Esophagus muscularis mucosa (tissue), 4 donors: ENCODE measurements at places on chromosomes 16 and 17. TPM values are rescaled to one million over a fixed set of nuclear protein-coding genes. Genes with fewer than 3 reads are reported as not detected.

The CD300LB gene
- total RNA-seq = 0.17 TPM

The SLC52A1 gene
- not detected for total RNA-seq

The NPW gene
- total RNA-seq = not detected

The ST6GALNAC2 gene
- total RNA-seq = 9.1 TPM

The PRSS27 gene
- 2.7 TPM for total RNA-seq

DNA sequence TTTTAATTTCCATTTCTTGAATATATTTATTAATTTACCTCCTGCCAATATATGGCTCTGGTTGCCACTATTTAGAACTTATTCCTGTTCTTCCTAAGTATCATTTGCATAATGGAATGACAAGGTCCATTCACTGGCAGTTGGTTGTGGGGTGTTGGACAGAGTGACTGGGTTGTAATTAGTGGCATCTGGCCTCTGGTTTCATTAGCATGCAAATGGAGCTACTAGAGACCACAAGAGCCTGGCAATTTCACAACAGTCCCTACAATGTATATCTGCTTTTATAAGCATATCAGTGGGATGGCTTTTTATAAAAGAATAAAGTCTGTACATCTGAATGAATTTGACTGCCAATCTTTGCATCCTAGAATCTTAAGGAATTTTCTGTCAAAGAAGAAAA is 1030.9 kb upstream of the CDH8 start:
- H3K27me3 ChIP-seq = no peaks in the 10 kb centered on the region
- DNase-seq = no peak
- no peaks in the 10 kb centered on the region for H3K36me3 ChIP-seq
- H3K4me1 ChIP-seq = no peaks in the 10 kb centered on the region

DNA sequence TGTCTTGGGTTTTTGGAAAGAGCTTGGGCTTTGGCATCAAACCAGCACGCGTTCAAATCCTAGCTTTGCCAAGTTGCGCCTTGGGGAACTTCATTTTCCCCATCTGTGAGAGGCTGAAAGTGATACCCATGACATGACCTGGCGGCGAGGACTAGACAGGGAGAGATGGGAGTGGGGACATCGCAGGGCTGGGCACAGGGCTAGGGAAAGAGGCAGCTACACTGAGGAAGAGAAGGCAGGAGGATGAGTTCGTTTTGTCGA is 202.9 kb downstream of the IRF8 start:
- no peaks in the 10 kb centered on the region for H3K4me1 ChIP-seq
- H3K4me3 ChIP-seq = no peak overlapping the region
- no peaks in the 10 kb centered on the region for H3K27me3 ChIP-seq

DNA sequence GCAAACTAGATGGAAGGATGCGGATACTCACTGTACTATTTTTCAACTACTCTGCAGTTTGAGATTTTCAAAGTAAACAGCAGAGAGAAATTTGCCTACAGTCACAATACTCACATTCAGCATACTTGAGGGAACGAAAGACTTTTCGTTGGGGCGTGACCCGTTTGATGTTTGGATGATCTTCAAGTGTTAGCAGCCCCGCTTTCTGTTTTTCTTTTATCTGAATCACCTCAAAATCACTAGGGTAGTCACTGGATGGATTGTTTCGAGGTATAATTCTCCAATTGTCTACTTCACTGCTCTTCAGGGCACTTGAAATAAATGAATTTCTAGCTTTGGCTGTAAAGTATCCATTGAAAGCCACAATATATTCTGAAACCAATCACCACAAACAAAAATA is 17.8 kb downstream of the MBTPS1 start:
- no peak overlapping the region for H3K27ac ChIP-seq
- DNase-seq = no peak
- H3K4me1 ChIP-seq = peaks cover 7% of the 10 kb centered on the region
- no peaks in the 10 kb centered on the region for H3K27me3 ChIP-seq

GRCh38 chr17:77476931-77477805 is 336.4 kb downstream of the SEC14L1 start:
- peaks cover 3% of the 10 kb centered on the region for H3K36me3 ChIP-seq
- no peaks in the 10 kb centered on the region for H3K27me3 ChIP-seq
- H3K27ac ChIP-seq = peak overlapping the region; percentile 90
- DNase-seq = no peak
- peaks cover 100% of the 10 kb centered on the region for H3K4me1 ChIP-seq

DNA sequence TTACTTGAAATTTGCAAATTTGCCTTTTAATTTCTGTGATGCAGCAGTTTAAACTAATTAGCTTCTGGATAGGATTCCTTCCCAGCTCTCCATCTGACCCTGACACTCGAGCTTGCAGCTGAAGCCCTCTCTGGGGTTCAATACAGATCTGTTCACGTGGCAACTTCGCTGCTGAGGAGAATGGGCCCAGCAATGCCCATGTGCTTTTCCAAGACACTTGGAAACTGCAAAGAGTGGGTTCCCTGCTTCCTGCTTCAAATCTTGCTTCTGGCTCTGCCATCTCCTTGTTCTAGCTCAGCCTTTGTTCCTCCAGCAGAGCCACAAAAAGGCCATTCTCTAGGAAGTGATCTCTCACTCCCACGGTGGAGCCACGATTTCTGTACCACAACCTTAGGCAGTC is 50.0 kb upstream of the IRX6 start:
- H3K4me3 ChIP-seq = no peak overlapping the region
- H3K36me3 ChIP-seq = no peaks in the 10 kb centered on the region
- DNase-seq = peak; percentile 42
- H3K27me3 ChIP-seq = no peaks in the 10 kb centered on the region

GRCh38 chr16:87245511-87245910 is 71.7 kb downstream of the C16orf95 start:
- H3K4me3 ChIP-seq = no peak overlapping the region
- peaks cover 6% of the 10 kb centered on the region for H3K27me3 ChIP-seq
- no peak overlapping the region for H3K27ac ChIP-seq
- H3K4me1 ChIP-seq = no peaks in the 10 kb centered on the region
- DNase-seq = no peak

- H3K27ac ChIP-seq = no peak overlapping the region
- no peak overlapping the region for H3K4me3 ChIP-seq
- no peaks in the 10 kb centered on the region for H3K36me3 ChIP-seq
- no peak for DNase-seq
- H3K4me1 ChIP-seq = no peaks in the 10 kb centered on the region
Measured at GRCh38 chr16:5175266-5175665, 77.7 kb upstream of the EEF2KMT start.

DNA sequence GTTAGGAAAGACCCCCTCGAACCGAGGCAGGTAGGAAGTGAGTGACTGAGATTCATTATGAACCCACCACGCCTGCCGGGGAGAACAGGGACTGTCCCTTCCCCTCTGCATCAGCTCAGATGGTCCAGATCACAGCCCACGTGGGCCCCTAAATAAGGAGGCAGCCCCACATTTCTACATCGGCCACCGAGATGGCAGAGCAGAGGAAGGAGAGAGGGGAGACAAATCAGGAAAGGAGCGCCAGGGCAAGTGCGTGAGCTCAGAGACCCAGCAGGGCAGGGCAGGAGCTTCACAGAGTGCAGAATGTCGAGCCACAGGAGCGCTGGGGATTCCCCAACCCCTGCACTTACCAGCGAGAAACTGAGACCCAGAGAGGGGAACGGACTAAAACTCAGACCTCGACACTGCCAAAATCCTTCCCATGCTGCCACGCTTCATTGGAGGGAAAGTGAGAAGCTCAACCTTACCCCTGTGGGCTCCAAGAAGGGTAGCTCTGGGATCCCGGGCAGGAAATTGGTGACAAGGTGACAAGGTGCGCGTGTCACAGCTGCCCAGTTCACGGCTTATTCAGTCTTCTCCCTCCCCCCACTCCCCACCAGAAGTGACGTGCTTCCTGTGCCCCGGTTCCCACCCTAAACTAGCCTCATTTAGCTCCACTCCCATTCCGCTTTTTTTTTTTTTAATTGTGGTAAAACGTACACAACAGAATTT is at the start of gene ICAM2:
Gene ICAM2, minus strand, starts transcription at position 578 of the 711 bp plus-strand sequence. CDS start 13,942 bp downstream, outside the sequence.
- DNase-seq = no peak
- no peaks in the 10 kb centered on the region for H3K27me3 ChIP-seq
- peak within 1 kb of the TSS; percentile 69 for H3K27ac ChIP-seq

DNA sequence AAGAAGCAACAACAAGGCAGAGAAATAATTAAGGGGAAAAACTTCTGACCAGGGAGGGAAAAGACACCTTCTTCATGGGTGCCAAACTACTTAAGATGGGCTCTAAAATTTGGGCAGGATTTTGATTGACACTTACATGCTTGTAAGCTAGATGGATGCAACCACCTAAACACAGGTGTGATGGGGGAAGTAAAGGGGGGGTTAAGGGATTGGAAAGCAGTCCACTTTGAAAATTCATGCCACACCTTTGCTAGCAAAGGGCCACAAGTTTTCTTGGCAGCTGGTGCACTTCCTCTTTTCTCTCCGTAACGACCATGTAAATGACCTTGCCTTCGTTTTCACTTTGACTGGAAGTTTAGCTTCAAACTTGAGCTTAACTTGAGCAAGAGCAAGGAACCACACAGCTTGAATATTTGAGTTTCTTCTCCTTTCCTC is 14.3 kb upstream of the PRKAR1A start:
- H3K4me1 ChIP-seq = peaks cover 8% of the 10 kb centered on the region
- H3K36me3 ChIP-seq = no peaks in the 10 kb centered on the region
- no peak overlapping the region for H3K4me3 ChIP-seq
- peak overlapping the region; percentile 49 for H3K27ac ChIP-seq

DNA sequence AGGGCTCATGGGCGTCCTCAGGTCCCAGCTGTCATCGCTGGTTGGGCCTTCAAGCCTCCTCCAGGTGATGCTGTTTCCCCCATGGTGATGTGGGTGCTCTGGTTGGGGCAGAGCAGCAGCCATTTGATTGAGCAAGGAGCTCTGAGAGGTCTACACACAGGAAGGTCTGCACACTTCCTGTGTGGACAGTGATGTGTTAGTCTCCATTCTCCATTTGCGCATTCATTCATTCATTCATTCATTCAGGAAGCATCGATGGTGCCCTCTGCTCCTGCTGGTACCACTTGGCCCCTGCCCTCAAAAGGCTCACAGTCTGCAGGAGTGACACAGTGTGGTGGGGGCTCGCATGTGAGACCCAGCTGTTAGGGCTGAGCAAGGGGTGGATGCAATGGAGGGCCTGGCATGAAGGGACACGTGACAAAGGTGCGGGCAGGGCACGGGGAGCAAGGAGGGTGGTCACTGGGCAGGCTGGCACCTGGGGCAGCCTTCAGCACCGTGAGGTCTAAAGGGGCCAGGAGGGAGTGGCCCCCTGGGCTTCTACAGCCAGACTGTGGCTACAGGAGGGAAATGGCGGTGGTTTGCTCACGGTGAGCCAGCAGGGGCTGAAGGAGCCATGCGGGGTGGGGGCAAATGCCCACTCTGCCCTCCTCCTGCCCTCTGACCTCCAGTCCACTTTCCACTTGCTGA is 1.5 kb downstream of the ADGRG3 start:
- no peaks in the 10 kb centered on the region for H3K36me3 ChIP-seq
- H3K27ac ChIP-seq = no peak overlapping the region
- DNase-seq = no peak
- H3K4me1 ChIP-seq = no peaks in the 10 kb centered on the region
- no peak overlapping the region for H3K4me3 ChIP-seq
- H3K27me3 ChIP-seq = no peaks in the 10 kb centered on the region

GRCh38 chr17:33228548-33228947 is 64.5 kb downstream of the ASIC2 start:
- H3K27ac ChIP-seq = no peak overlapping the region
- peaks cover 1% of the 10 kb centered on the region for H3K4me1 ChIP-seq
- no peak for DNase-seq
- H3K36me3 ChIP-seq = no peaks in the 10 kb centered on the region
- H3K4me3 ChIP-seq = no peak overlapping the region

DNA sequence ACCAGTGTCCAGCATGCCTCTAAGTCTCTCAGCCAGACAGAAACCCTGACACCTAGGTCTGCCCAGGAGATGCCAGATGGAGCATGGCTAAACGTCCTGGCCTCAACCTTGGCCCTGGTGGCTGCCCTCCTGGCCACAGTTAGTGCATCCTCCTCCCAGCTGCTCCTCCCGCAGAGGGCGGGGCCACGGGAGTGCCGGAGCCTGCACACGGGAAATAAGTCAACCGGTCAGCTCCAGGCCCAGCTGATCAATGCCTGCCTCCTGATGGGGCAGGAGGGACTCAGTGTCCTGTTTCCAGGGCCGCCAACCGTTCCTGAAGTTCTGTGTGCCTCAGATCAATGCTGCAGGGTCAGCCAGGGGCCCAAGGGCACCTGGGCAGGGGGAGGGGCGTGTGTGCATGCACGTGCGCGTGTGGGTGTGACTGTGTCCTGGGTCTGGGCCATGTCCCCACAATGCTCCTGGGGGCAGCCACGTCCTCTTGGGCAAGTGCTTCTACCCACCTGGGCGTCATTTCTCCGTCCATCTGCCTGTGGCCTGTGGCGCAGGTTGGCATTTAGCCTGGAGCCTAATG is 4.6 kb upstream of the KCNJ12 start:
- no peaks in the 10 kb centered on the region for H3K36me3 ChIP-seq
- DNase-seq = no peak
- peaks cover 26% of the 10 kb centered on the region for H3K4me1 ChIP-seq
- no peak overlapping the region for H3K27ac ChIP-seq

DNA sequence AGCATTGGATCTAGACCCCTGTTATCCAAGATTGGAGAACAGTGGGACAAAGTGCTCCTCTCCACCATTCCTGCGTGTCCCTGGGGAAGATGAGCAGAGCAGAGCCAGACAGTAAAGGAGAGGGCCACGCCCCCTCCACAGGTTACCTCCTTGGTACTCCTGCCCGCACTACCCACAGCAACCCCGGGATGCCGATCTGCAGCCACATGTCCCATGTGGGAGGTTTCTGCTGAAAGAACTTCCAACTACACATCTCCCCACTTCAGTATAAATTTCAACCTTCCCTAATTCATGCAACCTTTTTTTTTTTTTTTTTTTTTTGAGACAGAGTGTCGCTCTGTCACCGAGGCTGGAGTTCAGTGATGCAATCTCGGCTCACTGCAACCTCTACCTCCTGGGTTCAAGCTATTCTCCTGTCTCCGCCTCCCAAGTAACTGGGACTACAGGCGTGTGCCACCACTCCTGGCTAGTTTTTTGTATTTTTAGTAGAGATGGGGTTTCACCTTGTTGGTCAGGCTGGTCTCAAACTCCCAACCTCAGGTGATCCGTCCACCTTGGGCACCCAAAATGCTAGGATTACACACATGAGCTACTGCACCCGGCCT is 2.3 kb downstream of the RAB37 start:
- peaks cover 18% of the 10 kb centered on the region for H3K4me1 ChIP-seq
- H3K27ac ChIP-seq = no peak overlapping the region
- H3K4me3 ChIP-seq = no peak overlapping the region
- H3K27me3 ChIP-seq = peaks cover 33% of the 10 kb centered on the region

DNA sequence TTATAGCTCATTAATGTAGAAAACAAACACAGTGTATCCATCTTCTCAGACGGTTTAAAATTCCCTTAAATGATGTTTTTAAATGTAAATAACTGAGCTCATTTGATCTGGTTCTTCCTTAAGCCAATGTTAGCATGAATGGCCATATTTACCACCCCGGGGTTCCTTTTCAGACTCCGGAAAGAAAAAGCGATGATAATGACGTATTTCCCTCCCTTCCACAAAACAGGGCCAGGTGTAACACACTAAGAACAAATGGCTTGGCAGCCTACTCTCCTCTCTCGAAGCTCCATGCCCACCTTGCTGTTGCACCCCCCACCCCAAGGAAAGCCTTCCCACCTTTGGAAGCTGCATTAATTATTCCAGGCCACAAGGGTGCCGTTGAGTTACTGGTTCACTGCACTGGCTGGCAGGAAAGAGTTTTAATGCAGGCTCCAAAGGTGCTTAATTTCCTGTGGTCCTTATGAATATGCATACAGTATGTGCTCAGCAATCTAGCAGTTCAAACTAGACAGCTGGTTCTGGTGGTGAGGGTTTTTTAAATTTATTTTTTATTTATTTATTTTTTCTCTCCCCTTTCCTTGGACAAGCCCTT is 378.9 kb downstream of the WWOX start:
- H3K4me3 ChIP-seq = no peak overlapping the region
- H3K27ac ChIP-seq = no peak overlapping the region
- DNase-seq = no peak
- no peaks in the 10 kb centered on the region for H3K36me3 ChIP-seq
- no peaks in the 10 kb centered on the region for H3K4me1 ChIP-seq
